ENCODE measurements at places on chromosomes 5 and 9.

DNA sequence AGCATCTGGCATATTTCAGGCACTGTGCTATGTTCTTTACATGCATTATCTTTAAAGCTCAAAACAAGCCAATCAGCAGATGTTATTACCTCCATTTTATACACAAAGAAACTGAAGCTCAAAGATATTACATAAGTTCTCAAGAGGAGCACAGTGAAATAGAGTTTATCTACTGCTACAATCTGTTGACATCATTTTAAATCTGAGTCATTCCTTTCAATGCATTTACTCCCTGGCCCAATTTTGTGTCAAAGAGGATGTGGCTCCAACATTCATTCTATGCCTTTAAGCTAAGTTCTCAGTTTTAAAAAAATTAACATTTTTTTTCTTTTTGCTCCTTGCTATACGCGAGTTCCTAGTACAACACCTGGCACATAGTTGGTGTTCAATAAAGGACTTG is 486.3 kb upstream of the ZNF462 start:
- no peak for DNase-seq

DNA sequence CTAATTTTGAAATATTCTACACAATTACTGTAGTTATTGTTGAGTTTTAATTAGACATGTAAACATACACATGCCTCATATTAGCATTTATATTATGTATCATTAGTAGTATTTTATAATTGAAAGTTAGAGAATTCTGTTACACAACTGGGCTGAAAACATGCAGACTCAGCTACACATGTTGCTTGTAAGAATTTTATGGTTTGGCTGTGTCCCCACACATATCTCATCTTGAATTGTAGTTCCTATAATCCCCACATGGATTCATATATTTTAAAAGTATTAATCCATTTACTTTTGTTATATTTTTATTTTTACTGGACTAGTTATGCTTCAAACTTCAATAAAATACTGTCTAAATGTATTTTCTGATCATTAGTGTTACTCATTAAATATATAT is 2075.3 kb upstream of the C9orf72 start:
- DNase-seq: no peak

DNA sequence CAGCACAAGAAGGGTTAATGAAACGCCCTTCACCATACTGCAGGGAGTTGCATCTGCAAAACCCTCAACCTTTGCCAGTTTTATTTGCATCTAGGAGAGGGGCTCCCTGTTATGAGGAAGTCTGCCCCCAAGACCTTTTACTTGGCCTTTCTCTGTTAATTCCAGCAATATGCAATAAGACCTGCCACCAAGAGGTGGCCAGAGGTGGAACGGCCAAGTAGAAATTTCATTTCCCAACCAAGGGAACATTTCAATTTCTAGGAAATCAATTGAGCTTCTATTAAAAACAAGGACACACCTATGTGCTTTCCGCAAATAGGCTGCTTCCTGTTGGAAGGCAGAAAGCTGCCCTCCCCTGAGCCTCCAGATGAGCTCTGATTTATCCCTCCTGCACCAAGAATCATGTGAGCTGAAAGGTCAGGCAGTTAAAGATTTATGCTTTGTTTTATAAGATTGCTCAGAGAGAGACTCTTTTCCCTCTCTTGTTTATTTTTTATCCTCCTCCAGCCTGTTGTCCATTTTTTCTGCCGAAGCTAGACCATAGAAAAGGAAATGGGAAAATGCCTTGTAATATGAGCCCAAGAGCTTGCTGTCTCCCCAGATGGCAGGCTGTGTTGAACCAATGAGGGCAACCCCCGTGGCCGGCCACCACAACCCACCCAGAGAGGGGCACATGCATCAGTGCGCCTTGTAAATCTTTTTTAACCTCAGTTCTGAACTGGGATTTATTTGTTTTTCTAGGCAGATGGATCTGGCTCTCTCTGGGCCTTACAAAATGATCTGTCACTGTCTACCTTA is 572.8 kb downstream of the TLE1 start:
- no peak for DNase-seq

DNA sequence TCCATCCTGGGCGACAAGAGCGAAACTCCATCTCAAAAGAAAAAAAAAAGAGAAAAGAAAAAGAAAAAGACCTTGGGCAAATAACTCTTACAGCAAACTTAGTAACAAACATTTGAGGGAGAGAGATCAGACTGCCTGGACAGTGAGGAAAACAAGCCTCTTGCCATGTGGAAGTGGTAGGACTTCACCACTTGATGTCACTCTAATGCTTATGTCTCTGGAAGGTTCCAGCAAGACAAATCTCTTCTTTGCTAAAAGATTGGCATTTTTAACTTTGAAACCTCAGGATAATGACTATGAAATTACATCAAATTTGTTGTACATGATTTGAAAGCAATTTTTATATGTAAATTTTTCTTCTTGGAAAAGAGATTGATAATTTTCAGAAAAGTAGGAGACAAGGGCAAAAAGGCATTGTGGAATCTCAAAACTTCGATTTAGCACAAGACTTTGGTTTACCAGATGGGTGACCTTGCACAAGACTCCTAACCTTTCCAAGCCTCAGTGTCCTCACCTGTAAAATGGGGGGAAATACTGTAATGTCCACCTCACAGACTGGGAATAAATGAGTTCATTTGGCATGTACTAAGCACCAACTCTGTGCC is 5.4 kb downstream of the ACTL7B start:
- no peak for DNase-seq

- no peak for DNase-seq
These were observed 2.6 kb upstream of the HABP4 start for GRCh38 chr9:96447406-96447805.
